ENCODE measurements at places on chromosomes 1 and 21. TPM values are rescaled to one million over a fixed set of nuclear protein-coding genes. Genes with fewer than 3 reads are reported as not detected.

PIAS3 gene
- total RNA-seq = 22.4 TPM

RORC gene
- total RNA-seq = 0.16 TPM

CRP gene
- not detected for total RNA-seq

CHRNB2 gene
- total RNA-seq = 0.04 TPM

MRAP gene
- total RNA-seq = not detected

EVA1C gene
- 8.4 TPM for total RNA-seq

MR1 gene
- total RNA-seq = 17.0 TPM

ELF3 gene
- not detected for total RNA-seq

RASSF5 gene
- total RNA-seq = 3.0 TPM

CBS gene
- 16.2 TPM for total RNA-seq

SLC27A3 gene
- 7.3 TPM for total RNA-seq

CD1D gene
- 9.1 TPM for total RNA-seq

PLA2G2D gene
- total RNA-seq = not detected

SLFNL1 gene
- not detected for total RNA-seq

Data from hair follicular keratinocyte (primary cell).